ENCODE measurements at places on chromosomes 5 and 9.

DNA sequence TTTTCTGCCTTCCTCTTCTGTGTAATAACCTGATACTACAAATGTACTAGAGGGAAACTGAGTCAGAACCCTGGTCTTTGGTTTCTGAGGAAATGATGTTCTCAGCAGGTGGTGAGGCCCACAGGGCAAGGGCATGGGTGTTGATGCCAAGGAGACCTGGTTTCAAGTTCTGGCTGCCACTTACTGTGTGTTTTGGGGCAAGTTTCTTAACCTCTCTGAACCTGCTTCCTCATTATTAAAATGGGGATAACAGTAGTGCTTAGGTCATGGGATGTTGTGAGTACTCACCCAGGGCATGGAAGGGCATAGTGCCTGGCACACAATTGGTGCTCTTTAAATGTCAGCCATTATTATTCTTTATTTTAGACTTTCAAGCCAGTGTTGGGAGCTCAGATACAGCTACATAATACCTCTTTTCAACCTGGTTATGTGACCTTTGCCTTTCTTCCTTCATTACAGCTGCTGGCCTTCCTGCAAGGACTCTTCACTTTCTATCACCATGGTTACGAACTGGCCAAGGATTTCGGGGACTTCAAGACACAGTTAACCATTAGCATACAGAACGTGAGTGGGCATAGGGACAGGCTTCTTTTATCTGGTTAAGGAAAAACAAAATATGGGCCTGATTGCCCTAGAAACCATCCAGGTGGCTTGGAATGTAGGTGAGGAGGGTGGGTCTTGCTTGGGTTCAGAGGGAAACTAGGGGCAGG, 131.5 kb downstream of the ARHGAP26 start:
- no peak for DNase-seq

- no peak for DNase-seq
Observed at GRCh38 chr5:53200306-53200705, 90.7 kb upstream of the MOCS2 start.

DNA sequence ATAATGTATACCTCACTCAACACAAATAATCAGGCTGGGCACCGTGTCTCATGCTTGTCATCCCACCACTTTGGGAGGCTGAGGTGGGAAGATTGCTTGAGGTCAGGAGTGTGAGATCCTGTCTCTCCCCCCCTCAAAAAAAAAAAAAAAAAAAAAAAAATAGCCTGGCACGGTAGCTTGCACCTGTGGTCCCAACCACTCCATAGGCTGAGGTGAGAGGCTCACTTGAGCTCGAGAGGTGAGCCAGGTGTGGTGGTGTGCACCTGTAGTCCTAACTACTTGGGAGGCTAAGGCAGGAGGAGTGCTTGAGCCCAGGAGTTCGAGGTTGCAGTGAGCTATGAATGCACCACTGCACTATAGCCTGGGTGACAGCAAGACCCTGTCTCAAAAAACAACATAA, 9.6 kb upstream of the ETF1 start:
- DNase-seq: no peak

DNA sequence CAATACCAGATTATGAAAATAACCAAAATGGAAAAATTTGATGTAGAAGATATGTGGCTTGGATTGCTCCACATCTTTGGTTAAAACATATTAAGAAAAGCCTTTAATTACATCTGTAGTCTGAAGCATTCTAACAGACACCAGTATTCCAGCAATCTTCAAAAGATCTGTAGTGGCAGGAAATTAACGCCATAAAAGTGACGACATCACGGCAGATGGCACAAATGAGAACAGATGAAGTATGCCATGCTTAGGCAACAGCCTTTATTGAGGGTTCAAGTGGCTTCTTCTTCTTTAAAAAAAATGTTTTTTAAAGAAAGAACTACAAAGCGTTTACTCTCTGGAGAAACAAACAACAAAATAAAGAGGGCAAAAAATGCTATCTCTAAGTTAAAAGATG, 164.2 kb downstream of the MEF2C start:
- no peak for DNase-seq

GRCh38 chr5:147688656-147689356, 93.7 kb downstream of the JAKMIP2 start:
- no peak for DNase-seq

All from WTC11 (cell line).